ENCODE measurements at places on chromosomes 2 and 18.

DNA sequence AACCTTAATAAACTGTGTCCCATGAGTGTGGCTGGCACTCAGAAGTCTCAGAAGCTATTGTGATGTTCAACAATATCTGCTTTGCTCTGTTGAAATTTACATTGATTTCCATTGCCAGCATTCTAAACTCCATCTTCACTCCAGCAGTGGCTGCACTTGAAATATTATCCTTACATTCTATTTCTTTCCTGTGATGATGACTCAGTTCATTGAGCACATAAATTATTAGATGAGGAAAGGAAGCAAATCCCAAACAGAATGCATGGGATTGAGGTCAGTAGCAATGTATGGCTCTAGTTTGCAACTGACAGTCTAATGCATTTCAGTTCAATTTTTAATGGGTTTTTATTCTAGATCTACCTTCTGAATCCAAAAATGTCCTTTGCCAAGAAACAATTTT lies 92.4 kb upstream of the TTN start:
- no peak for DNase-seq

DNA sequence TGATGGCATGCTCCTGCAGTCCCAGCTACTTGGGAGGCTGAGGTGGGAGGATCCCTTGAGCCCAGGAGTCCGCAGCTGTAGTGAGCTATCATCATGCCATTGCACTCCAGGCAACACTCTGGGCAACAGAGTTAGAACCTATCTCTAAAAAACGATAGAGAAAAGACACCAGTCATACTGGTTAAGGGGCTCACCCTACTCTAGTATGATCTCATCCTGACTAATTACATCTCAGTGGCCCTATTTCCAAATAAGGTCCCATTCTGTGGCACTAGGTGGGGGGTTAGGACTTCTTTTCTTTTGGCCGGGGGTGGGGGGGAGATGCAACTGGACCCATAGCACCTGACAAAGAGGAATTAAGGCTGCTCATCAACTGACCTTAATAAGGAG lies 163.2 kb upstream of the NCK2 start:
- no peak for DNase-seq

- no peak for DNase-seq
Measured at GRCh38 chr2:70116936-70117552, 29.8 kb downstream of the PCBP1 start.

DNA sequence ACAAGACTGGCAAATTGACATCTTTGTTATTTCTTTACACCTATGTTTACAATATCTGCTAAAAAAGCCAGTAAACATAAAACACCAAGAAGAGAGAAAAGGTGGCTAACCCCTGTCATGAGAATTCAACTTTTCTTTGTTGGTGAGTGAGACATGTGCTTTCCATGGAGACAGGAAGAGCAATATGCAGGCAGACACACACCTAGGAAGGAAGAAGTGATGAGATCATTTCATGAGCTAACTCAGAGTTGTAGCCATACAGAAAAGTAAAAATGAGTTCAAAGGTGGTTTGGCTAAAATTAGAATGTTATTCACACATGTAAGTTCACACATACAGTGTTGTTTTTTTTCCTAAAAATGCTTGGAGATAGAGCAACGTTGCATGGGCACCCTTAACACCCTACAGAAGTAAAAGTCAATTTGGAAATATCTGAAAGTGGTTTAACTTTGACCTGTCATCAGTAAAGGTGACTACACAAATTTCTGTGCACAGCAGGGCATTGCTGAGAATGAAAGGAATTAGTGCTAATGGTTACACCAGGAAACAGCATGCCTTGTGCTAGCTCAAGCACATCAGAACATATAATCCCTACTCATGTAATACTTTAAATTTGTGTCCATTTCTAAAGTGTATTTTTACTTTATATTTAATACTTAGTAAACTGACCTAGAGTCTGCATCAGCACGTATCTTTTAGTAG lies 557.6 kb downstream of the CBLN2 start:
- DNase-seq = no peak

DNA sequence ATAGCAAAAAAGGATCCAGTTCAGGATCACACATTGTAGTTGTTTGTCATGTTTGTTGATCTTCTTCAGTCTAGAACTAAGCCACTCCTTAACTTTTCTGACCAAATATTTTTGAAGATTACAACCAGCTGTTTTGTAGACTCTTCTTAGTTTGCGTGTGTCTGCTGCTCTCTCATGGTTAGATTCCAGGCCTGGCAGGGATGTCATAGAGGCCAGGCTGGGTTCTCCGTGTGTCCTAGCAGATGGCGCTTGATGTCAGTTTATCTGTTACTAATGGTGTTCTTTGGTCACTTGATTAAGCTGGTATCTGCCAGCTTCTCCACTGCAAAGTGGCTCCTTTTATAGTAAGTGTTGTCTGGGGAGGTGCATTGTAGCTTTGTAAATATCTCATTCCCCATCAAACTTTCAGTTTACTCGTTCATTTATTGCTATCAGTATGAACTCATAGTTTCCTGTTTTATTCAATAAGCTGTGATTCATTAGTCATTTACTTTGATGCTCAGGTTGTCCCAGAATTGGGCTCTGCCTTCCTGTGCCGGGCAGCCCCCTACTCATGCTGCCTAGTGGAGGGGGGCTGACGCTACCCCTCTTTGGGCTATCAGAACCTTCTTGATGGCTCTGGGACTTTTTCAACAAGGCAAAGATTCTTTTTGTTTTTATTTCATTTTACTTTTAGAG lies 42.1 kb downstream of the GRHL1 start:
- no peak for DNase-seq

- DNase-seq = no peak
Measured at GRCh38 chr2:82837588-82838304, 1621.3 kb downstream of the SUCLG1 start.

DNA sequence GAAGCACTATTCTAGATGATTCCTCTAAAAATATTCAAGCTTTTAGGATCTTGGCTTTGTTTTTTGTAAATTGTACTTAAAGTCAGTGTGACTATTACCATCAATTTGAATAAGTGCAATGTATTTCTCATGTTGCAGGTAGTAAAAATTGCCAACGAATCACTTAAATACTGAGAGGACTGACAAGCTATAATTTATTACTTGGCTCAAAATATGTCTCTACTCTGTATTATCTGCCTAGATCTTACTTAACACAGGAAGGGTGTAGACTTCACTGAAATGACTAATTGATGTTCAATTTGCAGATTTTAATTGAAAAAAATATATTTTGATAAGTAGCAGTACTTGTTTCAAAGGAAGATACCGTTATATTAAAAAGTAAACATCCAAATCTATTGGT lies 202.3 kb downstream of the SLC8A1 start:
- no peak for DNase-seq

DNA sequence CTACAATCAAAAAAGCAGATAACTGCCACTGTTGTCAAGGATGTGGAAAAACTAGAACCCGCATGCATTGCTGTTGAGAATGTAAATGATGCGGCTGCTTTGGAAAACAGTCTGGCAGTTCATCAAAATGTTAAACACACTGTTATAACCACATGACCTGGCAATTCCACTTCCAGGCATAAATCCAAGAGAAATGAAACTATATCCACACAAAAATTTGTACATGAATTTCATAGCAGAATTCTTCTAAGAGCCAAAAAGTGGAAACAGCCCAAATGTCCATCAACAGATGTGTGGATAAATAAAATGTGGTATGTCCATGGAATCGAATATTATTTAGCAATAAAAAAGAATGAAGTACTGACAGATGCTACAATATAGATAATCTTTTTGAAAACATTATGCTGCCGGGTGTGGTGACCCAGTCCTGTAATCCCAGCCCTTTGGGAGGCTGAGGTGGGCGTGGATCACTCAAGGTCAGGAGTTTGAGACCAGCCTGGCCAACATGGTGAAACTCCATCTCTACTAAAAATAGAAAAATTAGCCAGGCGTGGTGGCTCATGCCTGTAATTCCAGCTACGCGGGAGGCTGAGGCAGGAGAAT lies 32.0 kb downstream of the ERCC3 start:
- DNase-seq = no peak

DNA sequence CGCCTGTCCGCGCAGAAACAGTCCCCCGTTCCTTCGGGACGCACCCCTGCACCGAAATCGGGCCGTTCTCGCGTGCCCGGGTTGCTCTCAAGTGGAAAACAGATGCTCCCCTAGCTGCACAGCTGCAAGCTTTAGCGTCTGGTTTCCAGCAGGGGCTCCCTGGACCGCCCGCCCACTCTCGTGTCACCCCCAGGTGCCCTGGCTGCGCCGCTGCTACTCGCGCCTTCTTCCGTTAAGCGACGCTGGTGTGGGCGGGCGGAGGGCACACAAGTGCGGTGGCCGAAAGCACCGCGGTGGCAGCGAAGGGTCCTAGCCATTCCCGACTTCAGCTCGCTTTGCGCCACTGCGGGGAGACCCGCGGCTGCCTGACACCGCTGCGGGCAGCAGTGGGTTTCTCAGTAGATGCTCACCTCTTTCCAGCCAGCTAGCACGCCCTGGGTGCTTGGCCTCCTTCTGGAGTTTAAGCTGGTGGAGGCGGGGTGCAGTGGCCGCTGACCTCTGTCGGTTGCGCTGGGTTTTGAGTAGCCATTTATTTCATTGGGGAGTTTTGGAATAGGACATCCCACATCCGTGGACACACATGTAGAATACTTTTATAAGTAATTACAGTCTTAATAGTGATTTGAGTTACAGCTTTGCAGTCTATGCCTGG lies 806 bp downstream of the ZNF407 start:
- DNase-seq = no peak

DNA sequence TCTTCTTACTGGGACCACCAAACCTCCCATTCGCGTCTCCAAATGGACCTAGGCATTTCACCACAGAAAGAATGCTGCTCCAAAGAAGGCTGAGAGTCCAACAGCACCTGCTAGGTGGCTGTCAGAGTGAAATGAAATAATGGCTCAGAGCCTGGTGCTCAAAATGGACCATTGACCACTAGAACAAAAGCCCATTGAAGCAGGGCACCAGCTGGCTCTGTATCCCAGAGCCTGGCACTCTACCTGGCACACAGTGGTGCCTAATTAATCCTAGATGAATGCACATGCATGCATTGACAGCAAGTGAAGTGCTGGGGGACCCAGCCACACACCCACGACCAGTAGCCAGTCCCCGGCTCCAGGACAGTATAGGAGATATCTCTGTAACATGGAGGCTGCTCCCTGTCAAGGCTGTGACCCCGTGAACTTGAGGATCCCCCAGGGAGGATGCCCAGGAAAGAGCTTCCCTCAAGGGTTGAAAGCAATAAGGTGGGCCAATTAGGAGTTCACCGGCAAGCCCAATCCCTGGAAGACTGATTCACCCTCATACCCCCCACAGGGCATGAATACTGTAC lies 261.3 kb downstream of the TNS1 start:
- no peak for DNase-seq

DNA sequence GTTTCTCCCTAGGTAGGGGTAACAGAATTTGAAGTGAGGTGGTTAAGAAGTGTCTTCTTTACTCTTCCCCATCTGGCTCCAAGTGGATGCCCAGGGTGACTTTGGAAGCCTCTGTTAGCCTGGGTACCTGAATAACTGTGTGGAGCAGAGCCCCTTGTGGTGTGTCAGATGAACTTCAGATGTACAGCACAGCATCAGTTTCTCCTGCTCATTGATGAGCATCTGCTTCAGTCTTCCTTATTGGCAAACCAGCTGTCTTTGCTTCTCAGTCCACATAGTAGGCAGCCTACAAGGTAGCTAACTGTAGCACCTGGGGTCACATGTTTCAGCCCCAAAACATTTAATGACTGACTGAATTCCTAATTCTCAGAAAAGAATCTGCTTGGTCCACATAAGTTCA lies 56.2 kb upstream of the ATP8B1 start:
- no peak for DNase-seq

Data from C1 segment of cervical spinal cord (tissue), 14 donors.